ENCODE measurements at places on chromosomes 5 and 9.

DNA sequence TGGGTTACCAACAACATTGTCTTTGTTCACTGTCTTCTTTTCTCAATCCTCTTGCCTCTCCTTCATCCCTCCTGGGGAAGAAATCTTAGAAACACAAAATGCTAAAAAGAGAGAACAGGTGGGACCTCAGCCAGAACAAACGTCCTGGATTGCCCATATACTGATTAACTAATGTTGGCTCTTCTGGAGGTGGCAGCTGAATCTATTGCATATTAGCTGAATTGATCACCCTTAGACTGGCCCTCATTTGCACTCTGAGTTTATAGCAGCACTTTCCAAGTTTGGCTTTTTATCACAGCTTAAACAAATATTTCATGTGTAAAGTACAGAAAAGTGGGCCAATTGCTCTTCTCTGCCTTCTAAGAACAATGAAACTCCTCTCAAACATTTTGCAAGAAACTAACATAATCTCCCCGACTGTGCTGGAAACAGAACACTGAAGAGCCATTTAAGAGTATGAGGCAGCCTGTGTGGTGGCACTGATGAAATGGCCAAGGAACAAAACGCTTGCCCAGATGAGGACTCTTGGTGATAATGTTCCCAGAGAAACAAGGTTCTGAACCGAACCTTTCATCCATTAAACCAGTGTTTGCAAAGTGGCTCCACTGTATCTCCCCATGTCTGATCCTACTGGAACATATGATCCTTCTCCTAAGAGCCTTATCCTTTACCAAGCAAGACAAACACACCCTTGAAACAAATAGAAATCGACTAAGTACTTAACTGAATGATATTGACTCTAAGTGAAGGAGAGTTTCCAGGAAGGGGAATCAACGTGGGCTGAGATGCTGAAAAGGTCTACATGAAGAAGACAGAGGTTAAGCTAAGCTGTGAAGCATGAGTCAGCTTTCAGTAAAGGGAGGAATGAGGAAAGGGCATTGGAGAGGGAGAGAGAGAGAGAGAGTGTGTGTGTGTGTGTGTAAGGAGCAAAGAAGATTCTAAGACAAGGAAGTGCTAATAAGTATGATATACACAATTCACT lies 83.2 kb upstream of the LIFR start:
- no peak for DNase-seq

DNA sequence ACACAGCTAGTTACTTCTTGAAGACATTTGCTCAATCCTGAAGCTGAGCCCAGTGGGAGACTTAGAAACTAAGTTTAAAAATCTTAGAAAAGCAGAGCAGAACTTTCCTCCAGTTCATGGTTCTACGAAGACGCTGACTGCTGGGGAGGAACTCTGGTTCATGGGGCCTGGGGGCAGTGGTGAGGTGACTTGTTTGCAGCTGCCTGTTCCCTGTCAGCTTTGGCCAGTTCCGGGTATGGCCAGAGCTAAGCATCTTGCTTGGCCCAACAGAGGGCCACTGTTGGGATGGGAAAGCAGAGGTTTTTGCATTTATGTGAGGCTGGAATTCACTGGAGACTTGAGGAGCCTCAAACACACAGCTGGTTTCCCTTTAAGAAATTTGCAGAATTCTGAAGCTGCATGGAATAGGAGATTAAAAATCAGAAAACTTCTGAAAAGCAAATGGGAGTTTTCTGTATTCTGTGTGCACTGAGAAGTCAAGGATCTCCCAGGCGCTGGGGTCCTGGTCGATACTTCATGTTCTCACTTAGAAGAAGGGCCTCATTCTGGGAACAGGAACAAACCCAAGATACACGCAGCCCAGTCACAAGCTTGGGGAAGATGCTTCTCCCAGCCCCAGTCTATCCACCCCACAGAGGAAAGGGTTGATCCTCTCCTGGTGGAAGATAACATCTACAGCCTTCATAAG lies 10.6 kb upstream of the HMHB1 start:
- DNase-seq: no peak

DNA sequence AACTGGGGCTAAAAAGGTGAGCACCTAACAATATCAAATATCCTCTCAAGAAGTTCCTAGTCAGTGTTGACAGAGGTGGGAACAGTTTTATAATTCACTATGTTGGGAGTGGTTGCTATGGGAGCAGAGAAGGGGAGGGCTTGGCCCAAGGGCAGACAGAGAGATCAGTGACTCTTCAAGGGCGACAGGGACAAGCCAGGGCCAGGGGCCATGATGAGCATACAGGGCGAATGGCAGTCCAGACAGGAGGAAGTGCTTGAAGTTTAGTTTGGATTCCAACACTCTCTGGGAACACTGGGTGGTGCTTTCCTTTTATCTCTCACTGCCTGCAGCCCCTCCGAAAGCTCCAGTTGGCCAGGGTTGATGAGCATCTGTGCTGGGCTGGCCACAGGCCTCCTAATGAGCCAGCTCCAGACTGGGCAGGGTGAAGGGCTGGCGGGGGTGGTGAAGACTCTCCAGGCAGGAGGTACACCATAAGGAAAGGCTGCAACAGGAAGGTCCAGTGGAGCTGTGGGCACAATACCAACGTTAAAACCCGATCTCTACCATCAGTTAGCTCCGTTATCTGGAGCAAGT lies 111.3 kb downstream of the TMEM174 start:
- no peak for DNase-seq

GRCh38 chr5:73387601-73388305 lies 60.8 kb downstream of the FOXD1 start:
- DNase-seq: peak; percentile 33

DNA sequence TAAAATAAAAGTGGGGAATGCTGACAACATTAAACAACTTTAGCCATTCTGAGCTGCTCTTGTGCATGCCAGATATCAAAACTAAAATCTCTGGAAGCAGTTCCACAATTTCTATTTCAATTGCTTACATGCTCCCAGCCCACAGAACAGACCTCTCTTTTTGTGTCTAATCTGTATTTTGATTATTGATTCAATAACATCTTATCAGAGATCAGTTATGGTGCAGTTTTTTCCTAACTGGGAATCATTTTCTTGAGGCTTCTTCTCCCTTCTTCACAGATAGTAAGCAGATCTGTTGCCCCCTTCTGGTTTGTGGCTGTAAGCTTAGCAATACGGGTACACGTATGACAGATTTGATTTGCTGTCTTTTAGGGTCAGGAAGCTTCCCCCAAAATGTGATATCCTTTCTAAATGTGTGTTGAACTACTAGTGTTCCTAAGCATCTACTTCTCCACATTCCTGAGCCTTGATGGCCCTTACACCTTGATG lies 39.4 kb downstream of the MRPS27 start:
- DNase-seq: no peak

GRCh38 chr9:69535911-69536310 lies 136.3 kb downstream of the APBA1 start:
- DNase-seq: no peak

DNA sequence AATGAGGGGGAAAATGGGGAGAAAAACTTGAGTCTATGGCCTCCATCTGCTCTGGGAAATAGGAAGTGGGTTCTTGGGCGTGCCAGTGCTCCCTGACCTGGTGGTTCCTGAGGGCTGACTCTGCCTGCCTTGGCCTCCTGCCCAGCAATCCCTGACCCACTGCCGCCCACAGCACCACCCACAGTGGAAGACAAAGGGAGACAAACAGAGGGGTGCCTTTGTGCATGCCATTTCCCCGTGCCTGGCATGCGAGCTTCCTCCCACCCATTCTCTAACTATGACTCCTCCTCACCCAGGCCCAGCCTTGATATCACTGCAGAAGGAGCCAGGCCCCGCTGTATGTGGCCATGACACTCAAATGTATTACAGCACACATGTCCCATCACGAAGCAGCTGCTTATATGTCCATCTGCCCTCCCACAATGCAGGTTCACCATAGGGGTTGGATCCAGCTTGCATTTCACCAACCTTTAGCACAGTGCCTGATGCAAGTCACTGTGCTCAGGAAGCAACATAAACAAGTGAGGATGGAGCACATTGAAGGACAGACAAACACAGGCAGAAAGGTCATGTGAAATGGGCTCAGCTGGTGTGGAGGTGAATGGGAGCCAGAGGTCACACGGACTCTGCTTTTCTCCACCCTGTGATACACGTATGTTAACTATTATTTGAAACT lies 84.4 kb downstream of the ADRB2 start:
- DNase-seq: no peak

GRCh38 chr9:1469996-1470395 lies 419.8 kb downstream of the DMRT2 start:
- DNase-seq: no peak

GRCh38 chr9:127999461-127999860 lies 18.7 kb upstream of the EEIG1 start:
- no peak for DNase-seq

DNA sequence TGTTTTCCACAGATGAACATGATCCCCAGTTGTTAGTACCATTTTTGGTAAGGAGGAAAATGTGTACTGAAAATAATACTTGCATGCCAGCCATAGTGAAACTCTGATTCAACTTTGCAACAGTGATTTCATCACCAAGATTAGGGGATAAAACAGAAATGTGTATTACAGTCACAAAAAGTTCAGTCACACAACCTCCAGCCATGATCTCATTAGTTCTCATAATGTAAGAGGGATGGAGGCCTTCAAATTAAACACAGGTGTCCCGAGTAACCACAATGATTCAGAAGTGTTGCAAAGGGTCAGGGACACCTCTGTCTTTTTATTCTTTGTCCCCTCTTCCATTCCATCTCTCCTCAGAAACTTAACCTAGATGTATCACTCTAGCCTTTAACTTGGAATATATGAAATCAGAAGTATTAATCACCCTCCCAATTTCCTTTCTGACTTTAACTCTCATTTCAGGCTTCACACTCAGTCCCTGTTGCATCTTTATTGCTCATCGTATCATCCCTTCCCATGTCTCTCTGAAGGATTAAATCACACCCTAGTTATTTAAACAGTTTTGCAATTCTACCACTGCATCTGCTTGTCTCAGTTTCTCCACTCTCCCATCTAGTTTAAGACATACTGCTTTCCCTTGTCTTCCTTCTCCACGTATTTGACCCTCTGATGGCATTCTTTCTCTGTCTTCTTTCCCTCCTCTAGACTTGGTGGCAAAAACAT lies 291.2 kb downstream of the ADAMTS6 start:
- no peak for DNase-seq

GRCh38 chr5:146699664-146700418 lies 178.7 kb downstream of the PPP2R2B start:
- no peak for DNase-seq

GRCh38 chr5:173325091-173325698 lies 3.0 kb downstream of the STC2 start:
- DNase-seq: no peak

GRCh38 chr9:36158917-36159316 lies 10.3 kb upstream of the CCIN start:
- DNase-seq: no peak

DNA sequence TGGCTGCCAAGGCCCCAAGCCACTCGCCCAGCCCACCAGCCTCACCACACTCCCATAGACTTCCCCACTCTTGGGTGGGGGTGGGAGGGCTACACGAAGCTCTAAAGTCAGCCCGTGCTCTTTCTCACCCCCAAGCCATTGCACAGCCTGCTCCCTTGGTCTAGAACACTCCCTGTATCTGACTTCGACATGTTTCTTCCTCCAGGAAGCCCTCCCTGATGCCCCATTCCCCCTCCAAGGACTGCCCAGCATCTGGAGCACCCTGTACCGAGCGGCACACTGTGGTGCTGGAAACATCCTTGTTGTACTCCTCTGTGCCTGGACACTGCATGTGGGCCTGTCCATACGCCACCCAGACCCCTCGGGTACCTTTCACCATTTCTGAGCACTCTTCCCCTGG lies 49.4 kb upstream of the KCNMB1 start:
- DNase-seq: no peak

GRCh38 chr9:132995879-132996278 lies 17.4 kb downstream of the GFI1B start:
- DNase-seq: no peak

DNA sequence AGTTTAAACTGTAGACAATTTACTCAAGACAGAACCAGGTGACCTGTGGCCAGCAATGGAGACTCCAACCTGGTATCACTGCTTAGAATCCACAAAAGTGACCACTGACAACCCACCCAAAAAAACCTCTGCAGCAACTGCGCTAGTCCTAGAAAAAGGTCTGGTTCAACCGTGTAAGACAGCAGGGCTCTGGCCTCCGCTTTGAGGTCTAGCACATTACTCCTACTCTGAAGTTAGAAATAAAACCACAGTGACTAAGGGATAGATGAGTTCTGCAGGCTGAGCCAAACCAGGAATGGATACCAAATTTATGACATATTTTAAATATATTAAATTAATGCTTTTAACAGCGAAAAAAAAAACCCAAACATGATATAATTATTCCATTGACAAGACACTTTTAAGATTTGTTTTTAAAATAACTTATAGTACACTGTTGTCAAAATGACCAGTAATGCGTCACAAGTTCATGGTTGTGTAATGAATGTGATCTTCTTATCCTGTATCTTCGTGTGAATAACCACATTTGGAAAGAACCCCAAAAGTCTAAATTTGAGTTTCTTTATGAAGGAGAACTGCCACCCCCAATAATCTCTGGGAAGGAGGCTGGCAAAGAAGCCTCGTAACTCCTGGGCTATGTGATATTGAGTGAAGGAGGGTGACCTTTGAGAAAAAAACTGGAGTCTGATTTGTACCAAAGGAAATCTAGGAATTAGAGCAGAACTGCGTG lies 101.9 kb upstream of the SLC44A1 start:
- no peak for DNase-seq

DNA sequence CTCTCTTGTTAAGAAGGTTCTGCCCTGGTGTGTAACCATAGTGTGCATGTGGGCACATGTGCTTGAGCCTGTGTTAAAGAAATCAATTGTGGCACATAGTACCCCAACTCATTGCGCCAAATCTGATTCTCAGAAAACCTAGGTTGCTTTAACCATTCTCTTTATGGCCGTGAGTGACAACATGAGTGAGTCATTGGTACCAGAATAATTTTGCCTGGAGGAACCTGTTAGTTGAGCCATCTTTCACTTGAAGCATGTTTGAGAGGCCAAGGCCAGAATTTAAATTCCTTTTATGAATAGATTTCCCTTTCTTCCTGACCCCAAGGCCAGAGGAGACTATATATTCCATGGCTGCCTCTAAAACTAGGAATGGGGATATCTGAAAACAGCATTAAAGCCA lies 35.2 kb upstream of the SLC36A2 start:
- no peak for DNase-seq

GRCh38 chr9:74942801-74943200 lies 9.9 kb downstream of the C9orf40 start:
- DNase-seq: no peak

DNA sequence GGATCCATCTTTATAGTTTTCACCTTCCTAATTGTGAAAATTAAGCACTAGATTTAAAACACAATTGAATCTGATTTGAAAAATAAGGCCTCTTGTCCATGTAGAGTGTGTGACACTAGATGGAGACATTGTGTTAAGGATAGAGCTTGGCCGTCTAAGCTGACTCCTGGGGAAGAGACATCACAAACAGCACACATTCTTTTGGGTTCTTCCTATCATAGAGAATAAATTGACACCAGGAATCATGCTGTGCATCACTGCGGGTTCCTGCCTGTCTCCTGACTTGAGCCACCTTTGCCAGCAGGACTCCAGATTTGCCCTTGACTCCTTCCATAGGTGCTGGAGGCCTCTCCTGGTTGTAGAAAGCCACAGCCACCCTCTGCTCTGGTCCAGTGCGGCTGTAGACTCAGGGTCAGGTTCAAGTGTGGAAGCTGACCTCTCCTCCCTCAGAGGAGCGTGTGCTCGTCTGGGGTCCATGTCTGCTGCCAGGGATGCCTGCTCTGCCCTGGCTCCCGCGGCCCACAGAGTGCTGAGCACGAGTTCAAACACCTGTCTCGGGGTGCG lies 11.2 kb downstream of the ROPN1L start:
- peak; percentile 27 for DNase-seq

Measured in effector memory CD8-positive, alpha-beta T cell (primary cell).